ENCODE measurements at places on chromosomes 2 and 18.

DNA sequence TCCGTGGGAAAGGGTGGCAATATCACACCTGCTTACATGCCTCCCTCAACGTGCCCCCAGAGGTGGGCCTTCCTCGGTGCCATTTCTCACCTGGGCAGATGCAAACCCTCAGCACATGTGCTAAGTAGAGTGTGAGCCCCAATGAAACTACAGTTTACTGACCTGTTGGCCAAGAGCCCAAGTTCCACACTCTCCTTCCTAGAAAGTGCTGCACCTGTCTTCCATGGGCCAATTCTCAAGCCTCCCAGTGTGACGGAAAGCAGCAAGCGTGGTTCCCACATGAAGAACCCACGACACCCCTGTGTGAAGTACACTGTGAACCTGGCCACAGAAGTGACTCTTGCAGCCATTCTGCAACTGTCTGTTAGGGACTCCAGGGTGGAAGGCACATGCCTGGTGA, 73.7 kb downstream of the UXS1 start:
- no peak for DNase-seq

DNA sequence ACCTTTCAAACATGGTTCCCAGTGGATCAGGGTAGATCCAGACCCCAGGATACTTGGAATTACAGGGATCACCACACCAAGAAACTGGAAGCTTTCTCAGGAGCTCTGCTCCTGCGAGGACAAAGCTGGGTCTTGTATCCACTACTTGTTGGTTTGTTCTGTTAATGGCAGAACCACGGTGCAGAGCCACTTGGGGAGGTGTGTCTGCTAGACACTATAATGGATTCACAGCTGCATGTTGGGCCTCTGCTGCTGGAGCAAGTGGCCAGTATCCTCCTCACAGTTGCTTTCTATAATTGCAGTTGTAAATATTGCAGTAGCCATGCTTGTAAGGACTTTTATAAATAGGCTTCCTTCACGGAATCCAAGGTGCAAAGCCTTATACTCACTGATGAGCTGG, 12.9 kb downstream of the FOSL2 start:
- no peak for DNase-seq

GRCh38 chr2:30367232-30368070, 79.6 kb upstream of the LCLAT1 start:
- no peak for DNase-seq

GRCh38 chr2:201273330-201273983, 13.1 kb downstream of the CASP8 start:
- DNase-seq: no peak

- no peak for DNase-seq
Observed at GRCh38 chr2:144660518-144661316, 140.8 kb upstream of the ZEB2 start.

GRCh38 chr18:45398448-45398847, 216.8 kb upstream of the SLC14A2 start:
- DNase-seq: no peak

DNA sequence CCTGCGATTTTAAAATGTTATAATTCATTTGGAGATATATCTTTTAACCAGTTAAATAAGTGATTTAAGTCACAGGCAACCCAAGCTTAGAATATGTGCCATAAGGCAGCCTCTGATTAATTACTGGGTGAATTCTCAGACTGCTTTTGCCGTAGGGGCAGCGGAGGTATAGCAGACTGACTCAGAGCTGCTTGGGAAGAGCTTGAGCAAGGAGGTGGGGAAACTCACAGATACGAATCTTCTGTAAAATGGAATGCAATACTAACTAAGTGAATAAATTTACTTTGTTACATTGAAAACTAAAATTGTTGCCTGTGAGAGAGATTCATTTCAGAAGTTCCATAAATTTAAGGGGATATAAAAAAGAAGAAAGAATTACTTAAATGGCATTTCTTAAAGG, 115.4 kb downstream of the KYNU start:
- DNase-seq: no peak

- DNase-seq: no peak
Observed at GRCh38 chr2:84451579-84451978, 7.5 kb downstream of the SUCLG1 start.

DNA sequence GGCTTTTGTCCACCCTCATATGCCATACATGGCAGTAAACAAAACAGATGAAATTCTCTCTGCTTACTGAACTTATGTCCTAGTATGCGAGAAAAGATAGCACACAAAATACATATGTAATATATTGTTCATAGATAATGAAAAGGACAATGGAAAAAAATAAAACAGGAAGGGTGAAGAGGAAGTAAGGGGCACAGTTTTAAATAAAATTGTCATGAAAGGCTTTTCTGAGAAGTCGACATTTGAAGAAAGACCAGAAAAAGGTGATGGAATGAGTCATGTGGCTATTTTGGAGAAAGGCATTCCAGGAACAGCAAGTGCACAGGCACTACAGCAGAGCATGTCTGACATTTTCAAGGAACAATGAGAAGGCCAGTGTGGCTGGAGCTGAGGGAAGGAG, 56.4 kb downstream of the KCNH7 start:
- no peak for DNase-seq
